Fibroblast of gingiva (primary cell): ENCODE measurements at places on chromosomes 6 and 20.

GRCh38 chr6:145012039-145012662, 723.2 kb downstream of the EPM2A start:
- DNase-seq: no peak

DNA sequence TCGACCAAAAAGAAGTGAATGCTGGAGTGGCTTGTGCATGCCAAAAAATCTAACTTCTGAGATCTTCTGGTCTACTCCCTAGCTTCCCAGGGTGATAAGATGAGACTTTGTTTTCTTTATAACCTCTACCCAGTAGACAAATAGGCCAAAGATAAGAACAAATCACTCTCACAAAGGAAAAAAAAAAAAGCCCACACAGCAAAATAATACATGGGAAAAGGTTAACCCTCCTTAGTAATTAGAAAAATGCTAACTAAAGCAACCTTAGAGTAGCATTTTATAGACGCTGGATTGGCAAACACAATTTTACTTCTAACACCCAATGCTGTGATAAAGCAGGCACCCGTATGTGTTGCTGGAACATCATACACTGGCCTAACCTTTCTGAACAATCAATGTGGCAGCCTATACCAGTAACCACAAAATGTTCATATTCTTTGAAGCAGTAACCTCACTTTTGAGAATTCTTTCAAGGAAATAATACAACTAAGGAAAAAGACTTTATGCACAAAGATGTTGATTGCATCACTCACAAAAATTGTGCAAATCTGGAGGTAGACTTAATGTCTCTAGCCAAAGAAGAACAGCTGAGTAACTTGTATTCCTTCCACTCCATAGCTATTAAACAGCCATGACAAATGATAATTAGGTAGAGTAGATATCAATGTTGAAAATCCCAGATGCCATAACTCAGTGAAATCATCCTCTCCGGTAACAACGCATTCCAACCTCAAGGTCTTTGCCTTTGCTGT, 116.3 kb upstream of the QKI start:
- no peak for DNase-seq

DNA sequence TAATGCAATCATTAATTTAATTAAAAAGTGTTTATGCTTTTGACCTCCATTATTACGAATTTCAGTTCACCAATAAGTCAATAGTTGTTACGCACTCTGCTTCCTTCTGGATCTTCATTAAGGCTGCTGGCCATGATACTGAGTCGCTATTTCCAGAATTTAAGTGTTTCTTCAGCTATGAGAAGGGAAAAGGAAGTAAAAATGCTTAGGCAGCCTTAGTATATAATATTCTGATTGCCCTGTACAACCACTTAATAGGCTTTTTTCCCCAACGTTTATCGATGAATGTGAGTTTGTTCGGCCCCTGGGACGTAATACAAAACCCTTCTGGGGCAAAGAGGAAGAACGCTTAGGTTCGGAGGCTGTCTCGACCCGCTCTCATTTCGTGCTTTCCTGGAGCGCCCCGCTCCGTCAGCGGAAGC, 644 bp downstream of the OARD1 start:
- DNase-seq: no peak

- peak; percentile 94 for DNase-seq
Measured at GRCh38 chr6:147170269-147170668, 33.9 kb upstream of the STXBP5 start.

DNA sequence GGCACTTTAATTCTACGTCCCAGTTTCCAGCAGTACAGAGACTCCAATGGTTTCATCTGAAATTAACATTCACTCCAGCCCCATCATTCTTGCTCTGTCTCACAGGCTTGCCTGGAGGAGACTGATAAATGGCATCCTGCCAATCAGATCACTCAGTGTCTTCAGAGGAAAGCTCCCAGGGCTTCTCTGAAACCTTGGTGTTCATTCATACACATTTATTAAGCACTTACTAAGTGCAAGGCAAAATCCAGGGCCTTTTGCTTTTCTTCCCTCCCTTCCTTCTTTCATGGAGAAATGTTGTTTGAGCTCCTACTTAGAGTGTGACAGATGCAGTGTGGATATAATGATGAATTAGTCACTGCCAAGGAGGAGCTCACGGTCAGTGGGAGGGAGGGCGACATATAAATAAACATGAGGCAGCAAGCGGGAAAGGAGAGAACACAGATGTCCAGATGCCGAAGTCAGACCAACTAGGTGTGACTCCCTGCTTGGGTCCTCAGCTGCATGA, 106.7 kb upstream of the DTNBP1 start:
- no peak for DNase-seq

GRCh38 chr6:81148751-81149150, 603.7 kb downstream of the TENT5A start:
- no peak for DNase-seq
